HepG2 (cell line): ENCODE measurements at places on chromosomes 2 and 18. TPM values are rescaled to one million over a fixed set of nuclear protein-coding genes. Genes with fewer than 3 reads are reported as not detected.

The CDH20 gene
- polyA plus RNA-seq, result not detected in 2 replicates

The C1GALT1C1L gene
- 2.4 and 2.7 TPM in 2 replicates for polyA plus RNA-seq

The FOXI3 gene
- polyA plus RNA-seq, result not detected in 2 replicates

- peak; percentile 46 for DNase-seq
Observed at GRCh38 chr2:235050980-235051351, 99.1 kb downstream of the SH3BP4 start.

DNA sequence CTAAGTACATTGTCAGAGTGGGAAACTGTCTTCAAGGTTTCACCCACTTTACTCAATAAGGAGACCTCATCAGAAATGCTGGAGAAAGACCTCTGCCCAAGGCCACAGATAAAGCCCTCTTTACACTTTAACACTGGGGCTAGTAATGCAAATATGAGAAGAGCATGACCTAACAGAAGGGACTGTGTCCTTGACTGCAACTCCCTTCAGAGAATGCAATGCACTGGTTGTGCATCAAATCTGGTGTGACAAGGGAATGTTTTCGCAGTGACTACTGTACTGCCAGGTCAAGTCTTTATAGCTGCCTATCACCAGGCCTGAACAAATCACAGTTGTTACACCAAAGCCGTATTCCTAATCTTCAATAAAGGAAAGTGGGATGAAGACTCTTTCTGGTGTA, 28.6 kb downstream of the CDH19 start:
- DNase-seq, result peak; percentile 10

DNA sequence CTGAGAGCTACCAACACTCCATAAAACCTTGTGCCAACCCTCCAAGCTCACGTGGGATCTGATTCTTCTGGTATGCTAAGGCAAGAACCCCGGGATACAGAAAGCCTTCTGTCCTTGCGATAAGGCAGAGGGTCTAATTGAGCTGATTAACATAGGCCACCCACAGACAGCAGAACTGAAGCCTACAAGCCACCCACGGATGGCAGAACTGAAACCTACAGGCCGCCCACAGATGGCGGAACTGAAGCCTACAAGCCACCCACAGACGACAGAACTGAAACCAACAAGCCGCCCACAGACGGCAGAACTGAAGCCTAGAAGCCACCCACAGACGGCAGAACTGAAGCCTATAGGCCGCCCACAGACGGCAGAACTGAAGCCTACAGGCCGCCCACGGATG, 216.3 kb downstream of the SNTG2 start:
- no peak for DNase-seq

- DNase-seq, result no peak
Observed at GRCh38 chr2:55761024-55761423, 67.4 kb upstream of the PNPT1 start.

DNA sequence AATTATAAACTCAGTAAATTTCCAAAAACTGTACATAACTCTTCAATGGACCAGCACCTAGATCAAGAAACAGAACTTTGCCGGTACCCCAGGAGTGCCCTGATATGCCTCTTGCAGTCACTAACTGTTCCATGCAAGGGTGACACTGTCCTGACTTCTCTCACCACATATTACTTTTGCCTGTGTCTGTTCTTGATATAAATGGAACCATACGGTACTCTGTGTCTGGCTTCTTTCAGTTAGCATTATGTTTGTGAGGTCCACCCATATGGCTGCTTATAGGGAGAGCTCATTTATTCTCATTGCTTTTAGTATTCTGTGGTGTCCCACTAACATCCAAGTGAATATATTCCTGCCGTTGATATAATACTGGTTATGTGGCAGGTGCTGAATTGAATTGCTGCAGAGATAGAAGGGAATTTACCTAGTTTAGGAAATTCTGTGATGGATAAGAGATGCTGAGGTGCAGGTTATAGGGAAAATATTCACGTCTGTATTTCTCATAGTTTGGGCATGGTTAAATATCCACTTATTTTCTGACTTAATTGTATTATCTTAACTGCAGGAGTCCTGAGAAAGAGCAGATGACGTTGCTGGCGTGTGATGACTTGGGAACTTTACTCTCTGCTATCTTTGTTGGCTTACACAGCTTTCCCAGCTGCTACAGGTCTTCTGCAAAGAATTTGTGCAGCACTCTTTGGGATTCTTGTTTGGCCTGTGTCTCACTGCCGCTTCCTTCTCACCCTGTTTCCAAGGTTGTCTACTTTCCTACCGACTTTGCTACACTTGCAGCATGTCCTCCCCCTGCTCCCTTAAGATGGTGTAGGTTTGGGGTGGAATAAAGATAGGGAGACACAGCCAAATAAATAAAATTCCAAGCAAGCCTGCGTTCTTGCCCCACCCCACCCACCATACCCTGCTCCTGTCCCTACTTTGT, 107.9 kb downstream of the MAP4K4 start:
- no peak for DNase-seq

DNA sequence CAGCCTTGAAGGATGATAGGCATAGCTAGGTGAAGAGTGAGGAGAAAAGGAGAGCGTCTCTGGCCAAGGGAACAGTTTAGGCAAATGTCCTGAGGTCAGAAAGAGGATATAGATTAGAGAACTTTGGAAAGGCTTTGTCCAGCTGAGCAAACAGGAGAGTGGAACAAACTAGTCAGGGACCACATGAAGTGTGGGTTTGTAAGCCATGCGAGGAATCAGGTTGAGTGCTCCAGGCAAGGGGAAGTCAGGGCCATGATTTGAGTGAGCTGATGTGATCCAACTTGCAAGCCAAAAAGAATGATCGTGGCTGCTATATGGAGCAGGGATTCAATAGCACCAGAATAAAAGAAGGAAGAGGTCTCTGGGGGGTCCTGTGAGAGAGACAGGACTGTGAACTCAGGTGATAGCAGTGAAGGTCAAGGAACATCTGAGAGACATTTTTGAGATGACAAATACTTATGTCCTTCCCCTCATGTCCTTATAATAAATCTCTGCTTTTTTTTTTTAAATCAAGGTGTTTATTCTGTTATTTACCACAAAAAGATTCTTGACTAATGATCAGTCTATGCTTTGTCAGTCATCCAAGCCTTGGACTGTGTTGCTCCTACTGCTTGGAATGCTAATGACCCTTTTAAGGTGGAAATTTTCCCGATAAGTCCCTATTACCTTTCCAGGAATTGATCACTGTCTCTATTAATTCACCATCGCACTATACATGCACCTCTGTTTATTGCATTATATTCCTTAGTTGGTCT, 472.6 kb downstream of the TXNL1 start:
- DNase-seq, result no peak

GRCh38 chr18:3264362-3264761, 2.4 kb downstream of the MYL12B start:
- peak; percentile 71 for DNase-seq

DNA sequence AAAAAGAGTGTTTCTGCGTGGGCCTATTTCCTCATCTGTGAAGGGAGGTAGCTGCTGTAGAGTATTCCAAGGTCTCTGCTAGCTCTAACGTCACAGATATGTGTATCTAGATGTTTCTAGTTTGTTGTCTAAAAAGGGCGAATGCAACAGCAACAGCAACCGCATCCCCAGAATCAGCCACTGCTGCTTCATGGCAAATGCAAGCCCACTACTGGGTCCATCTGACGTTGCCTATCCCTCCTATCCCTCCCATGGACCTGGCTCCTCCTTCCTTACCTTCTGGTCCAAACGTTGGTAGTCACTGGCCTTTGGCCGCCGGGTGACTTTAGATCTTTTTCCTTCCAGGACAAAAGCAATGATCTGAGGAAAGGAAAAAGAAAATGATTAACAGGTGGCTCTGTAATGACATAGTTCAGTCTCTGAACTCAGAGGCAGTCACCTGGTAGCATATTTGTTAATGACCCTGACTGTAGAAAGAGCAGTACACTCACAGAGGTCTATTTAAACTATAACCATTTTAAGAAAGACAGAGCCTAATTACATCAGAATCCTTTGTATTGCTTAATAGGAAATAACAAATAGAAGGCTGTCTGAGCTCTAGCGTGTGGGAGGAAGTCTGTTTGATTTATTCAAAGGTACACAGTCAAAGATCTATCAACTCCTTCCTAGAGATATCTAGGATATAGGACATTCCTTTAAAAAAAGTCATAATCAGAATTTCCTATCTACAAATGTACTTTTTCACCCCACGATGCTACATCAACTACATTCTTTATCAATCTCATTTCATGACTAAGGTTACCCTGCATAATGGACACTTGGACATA, 2.9 kb downstream of the TGOLN2 start:
- peak; percentile 99 for DNase-seq

DNA sequence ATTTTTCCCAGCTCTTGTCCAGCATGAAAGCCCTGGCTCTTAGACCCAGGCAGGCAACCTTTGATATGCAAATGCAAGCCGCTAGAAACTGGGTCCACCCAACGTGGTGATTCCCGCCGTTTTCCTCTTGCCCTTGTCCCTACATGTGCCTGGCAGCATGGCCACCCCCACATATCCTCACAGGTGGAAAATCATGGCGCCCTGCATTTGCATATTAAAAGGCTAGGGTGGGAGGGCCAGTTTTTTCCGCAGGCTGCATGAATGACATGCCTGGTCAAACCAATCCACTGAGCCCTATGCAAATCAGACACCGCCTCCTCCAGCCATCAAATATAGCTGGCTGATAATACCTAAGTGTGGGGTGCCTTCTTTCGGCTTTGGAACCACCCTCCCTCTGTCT, 1091.8 kb upstream of the NXPH2 start:
- DNase-seq, result no peak

DNA sequence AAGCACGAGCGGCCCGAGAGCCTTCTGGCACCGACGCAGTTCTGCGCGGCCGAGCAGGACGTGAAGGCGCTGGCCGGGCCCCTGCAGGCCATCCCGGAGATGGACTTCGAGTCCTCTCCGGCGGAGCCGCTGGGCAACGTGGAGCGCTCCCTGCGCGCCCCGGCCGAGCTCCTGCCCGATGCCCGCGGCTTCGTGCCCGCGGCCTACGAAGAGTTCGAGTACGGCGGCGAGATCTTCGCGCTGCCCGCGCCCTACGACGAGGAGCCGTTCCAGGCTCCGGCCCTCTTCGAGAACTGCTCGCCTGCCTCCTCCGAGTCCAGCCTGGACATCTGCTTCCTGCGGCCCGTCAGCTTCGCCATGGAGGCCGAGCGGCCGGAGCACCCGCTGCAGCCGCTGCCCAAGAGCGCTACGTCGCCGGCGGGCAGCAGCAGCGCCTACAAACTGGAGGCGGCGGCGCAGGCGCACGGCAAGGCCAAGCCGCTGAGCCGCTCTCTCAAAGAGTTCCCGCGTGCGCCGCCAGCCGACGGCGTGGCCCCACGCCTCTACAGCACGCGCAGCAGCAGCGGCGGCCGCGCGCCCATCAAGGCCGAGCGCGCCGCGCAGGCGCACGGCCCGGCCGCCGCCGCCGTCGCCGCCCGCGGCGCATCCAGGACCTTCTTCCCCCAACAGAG, 70.4 kb downstream of the ARHGEF33 start:
- DNase-seq, result no peak

DNA sequence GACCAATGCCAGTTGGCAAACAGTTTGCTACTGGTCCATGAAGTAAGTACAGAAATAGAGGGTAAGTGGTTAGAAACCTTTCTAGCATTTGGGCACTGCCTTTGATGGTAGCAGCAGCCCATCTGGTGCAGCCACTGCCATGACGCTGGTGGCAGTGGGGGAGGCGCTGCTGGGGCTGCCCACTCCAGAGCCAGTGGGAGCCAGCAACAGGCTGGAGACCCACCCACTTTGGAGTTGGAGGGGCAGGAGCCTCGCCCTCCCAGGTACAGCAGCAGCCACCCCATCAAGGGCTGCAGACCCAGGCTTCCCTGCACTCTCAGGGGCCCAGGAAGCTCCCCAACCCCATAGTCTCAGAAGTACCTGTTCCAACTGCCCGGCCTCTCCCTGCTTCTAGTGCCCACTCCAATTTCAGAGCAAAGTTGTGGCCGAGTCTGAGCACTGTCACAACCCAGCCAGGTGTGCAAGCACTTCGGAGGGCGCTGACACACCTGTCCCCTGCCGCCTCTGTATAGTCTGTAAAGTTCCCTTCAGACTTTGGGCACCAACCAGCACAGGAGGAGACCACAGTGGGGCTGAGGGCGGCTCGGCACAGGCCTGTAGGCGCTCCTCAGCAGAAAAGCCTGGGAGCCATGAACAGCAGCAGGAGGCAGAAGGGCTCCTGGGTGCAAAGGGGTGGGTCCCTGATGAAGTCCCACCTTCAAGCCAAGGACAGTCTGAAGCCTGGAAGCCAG, 125.6 kb upstream of the CCDC150 start:
- DNase-seq, result no peak

- DNase-seq, result no peak
Observed at GRCh38 chr2:37637190-37637860, 34.1 kb downstream of the CDC42EP3 start.

- DNase-seq, result peak; percentile 10
Observed at GRCh38 chr2:221997100-221997499, 301.7 kb downstream of the PAX3 start.

- DNase-seq, result no peak
Observed at GRCh38 chr2:237383991-237384671, 29.8 kb downstream of the COL6A3 start.

DNA sequence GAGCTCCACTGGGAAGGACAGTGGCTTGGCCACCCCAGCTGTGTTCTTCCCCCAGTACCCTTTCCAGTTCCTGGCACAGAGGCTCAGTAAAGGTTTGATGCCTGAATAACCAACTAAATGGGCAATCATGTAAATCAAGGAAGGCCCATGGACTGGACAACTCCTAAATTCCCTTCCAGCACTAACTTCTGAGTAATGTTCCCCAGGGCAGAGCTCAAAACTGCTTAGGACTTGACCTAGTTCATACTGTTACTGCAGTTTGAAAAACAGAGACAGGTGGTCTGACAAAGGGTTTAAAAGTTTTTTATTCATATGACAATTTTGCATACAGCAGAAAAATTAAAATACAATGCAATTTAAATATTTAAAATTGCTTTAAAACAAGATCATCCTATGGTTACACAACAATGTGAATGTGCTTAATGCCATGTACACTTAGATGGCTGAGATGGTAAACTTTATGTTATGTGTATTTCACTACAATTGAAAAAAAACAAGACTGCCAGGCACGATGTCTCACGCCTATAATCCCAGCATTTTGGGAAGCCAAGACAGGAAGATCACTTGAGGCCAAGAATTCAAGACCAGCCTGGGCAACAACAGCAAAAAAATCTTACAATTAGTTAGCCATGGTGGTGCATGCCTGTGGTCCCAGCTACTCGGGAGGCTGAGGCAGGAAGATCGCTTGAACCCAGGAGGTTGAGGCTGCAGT, 26.2 kb downstream of the PCBP1 start:
- DNase-seq, result no peak

- DNase-seq, result no peak
Observed at GRCh38 chr2:171081649-171082111, 79.0 kb downstream of the TLK1 start.

DNA sequence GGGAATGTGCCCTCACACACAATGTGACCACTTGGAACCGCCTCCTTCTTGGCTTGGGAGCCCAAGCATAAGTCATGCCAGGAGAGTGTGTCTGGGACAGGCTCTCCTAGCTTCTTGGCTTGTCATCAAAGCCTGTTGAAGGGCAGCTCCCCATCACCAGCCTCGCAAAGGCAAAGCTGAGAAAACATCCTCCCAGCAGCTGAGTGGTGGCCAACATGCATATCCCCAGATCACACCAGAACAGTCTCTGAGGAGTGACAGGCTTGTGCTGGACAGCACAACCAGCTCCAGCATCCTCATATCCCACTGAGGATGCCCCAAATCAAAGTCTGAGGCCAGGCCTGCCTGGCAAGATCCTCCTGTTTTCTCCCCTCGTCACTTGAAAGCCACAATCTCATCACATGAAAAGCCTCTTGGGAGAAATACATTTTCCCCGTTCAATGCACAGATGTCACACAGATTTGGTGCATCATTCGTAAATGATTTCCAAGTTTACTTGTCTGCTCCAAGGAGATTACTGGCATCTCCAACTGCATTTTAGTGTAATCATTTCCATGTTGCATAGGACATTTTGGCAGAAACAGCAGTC, 269.3 kb downstream of the TTC32 start:
- no peak for DNase-seq
